ENCODE measurements at places on chromosomes 5 and 9.

DNA sequence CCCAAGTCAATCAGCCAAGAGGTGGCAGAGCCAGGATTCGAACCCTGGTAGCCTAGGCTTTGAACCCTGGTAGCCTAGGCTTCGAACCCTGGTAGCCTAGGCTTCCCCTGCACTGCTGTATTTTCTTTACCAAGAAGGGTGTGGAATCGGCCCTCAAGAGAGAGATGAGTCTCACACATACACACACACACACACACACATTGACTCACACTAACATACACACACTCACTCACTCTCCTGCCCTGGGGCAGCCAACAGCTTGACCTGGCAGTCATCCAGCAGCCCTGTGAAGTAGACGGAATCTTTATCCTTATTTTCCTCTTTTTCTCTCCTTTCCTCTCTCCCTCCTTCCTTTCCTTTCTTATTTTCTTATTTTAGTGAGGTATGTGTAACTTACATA, 55.4 kb upstream of the RPL26L1 start:
- no peak for DNase-seq

- no peak for DNase-seq
These were observed 2.9 kb downstream of the JAK2 start for GRCh38 chr9:4987961-4988421.

DNA sequence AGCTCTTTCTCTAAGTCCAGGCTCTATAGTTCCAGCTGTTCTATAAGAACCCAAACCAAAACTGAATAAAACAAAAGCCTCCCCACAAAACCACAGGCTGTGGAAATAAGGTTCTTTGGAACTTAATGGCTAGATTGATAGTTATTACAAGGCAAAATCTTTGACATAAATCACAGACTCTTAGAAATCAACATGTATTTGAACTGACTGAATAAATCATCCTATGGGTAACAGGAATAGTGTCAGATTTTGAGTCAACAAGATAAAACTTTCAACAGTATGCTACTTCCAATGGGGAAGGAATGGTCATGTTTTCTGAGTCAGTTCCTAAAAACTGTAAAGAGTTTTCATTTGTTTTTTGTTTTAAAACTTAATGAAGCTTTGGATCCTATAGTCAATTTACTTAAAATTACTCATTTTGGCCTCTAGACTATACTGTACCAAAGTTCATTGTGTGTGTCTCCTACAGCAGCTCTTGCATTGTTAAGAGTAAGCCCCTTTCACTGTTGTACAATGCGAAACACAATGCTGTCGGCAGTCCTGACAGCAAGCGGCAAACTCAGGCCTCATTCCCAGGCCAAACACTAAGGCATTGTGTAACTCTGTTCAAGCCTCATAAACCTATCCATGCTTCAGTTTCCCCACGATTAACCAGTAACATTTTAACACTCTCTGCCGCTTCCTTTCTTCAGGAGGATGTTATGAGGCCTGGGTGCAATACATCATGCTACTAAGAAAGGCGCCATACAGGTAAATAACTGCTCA, 134.1 kb downstream of the ARL15 start:
- DNase-seq = no peak

- no peak for DNase-seq
These were observed 296.1 kb downstream of the YTHDC2 start for GRCh38 chr5:113809626-113810025.

- DNase-seq = no peak
These were observed 105.2 kb upstream of the CACNA1B start for GRCh38 chr9:137772281-137772873.

- peak; percentile 58 for DNase-seq
These were observed 185.5 kb downstream of the CACNA1B start for GRCh38 chr9:138063033-138063432.

DNA sequence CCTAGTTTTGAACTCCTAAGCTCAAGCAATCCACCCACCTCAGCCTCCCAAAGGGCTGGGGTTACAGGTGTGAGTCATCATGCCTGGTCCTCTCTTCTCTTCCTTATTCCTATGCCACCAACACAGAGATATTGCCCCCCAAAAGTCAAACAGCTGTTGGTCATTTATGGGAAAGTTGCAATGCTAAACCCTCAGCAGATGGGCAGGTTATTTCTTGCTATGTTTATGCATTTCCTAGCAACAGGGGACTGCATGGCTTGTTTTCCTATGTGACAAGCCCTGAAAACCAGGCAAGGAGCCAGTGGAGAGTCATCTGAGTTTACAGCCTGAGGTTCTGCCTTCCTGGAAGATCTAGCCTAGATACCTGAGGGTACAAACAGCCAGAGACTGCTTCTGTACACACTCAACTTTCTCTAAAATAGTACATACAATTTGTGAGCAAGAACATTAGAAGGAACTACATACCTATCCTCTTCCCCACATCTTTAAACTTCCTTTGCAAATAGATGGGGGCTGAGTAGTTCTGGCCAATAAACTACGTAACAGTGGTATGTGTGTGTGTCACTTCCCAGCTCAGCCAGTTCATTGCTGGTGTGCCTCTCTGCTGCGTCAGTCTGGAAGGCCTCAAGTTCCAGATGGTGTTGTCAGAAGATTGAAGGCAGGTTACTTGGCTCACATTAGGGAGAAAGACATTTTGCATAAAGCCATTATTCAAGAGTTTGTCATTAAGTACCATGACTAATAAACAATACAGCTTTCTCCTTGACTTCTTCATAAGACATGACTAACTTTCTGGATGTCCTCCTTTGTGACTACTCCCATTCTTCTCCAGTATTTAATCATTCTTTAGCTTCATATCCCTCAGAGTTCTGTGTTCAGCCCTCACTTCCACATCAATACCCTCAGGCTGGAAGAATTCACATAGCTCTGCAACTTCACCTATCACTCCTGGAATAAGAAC, 65.3 kb downstream of the CSNK1A1 start:
- DNase-seq = peak; percentile 93

GRCh38 chr5:81724571-81724970, 26.3 kb downstream of the SSBP2 start:
- DNase-seq = no peak

DNA sequence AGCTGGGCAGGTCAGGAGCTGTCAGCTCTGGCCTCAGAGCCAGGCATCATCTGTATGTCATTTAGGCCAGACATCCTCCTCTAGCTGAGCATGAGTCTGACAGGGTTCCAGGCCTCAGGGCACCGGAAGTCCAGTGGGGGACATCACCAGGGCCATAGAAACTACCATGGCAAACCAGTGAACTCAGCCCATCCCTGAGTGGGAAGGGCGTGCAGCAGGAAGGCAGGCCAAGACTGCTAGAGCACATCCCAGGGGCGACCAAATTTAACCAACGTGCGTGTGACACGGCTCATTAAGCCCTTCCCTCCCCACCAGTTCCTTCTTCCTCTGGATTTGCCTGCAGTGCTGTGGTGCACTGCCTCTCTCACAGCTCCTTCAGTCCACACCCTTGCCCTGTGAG, 75.9 kb downstream of the COL27A1 start:
- no peak for DNase-seq

DNA sequence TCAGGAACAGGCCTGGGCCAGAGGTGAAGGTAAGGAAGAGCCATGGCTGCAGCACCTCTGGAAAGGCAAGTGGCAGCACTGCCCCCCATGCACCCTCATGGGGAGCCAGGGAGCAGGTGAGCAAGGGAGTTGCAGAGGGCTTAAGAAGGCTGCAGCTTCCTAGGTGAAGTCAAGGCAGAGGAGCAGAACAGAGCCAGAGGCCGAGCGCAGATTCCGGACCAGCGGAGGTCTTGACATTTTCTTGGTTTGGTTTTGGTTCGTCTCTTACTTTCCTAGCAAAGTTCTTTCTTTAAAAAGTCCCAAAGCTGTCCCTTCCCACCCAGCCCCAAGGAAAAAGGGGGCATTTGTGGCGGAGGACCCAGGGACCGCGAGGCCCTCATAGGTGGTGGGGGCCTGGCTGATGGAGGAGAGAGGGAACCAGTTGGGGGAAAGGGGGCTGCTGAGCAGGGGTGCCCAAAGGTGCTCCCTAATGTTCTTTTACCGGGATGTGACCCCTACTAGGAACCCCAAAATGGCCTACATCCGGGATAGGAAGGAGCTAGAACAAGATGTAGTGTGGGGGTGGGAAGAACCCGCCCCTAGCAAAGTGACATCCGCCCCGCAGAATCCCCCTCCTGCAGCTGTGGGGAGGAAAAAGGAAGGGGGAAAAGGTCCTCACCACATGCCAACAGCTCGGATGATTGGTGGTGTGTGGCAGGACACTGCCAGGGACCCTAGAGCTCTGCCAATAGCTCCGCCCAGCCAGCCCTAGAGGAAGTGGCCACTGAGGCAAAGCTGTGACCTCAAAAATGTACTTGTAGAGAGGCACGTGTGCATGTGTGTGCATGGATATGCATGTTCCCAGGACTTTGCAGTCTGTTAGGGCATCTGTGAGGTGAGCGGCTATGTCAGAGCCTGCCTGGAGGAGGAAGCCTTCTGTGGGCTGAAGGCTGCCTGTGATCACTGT, 914 bp upstream of the CD72 start:
- peak; percentile 87 for DNase-seq

DNA sequence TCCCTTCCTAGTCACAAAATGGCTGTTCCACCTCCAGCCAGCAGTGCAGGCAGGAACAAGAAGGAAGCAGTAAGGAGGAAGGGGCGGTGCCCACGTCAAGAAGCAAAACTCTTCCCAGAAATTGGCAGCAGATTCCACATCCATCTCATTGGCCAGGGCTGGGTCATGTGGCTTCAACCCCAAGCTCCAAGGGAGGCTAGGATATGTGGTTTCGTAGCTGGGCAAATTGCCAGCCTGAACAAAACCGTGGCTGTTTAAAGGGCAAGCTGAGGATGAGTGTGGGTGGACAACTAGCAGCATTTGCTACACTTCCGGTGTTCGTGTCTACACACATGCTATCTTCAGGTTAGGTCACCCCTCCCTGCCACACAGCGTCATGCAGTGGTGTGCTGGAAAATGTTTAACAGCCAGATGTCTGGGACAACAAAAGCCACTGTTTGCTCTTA, 92.1 kb upstream of the MAP1B start:
- no peak for DNase-seq

- DNase-seq = peak; percentile 84
These were observed 61.8 kb downstream of the PFDN1 start for GRCh38 chr5:140240987-140241706.

- no peak for DNase-seq
These were observed 610.4 kb upstream of the MEF2C start for GRCh38 chr5:89493414-89493813.

GRCh38 chr5:131169810-131170539, 769 bp upstream of the LYRM7 start:
- DNase-seq = no peak

DNA sequence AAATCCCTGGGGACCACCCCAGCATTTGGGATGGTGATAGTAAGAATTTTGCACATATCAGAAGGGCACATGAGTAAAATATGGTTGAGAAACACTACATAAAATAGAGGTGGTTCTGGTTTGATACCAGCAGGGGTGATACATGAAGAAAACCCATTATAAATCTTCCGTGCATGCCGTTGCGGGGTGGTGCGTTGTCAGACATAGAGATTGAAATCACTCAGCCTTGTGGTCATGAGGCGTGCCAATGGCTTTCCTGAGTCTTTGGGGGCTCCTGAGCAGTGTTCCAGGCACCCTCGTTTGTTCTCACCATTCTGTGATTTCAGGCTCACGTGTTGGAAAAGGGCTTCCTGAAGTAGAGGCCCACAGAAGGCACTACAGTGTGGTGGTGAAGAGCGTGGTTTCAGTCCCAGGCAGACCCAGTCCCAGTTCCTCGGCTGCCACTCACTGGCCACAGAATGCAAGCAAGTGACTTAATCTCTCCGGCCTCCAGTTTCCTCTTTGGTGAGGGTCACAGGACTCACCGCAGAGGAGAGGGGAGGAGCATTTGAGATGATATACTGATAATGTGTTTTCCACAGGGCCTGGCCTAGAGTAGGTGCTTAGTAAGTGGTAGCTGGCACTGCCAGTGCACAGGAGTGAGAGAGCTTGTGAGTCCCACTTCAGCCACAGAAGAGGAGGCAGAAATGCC, 20.5 kb upstream of the GLRX start:
- DNase-seq = peak; percentile 89

- DNase-seq = no peak
These were observed 46.4 kb downstream of the MCCC2 start for GRCh38 chr5:71633255-71634155.

- no peak for DNase-seq
These were observed 158.8 kb downstream of the MEF2C start for GRCh38 chr5:88724201-88724600.

DNA sequence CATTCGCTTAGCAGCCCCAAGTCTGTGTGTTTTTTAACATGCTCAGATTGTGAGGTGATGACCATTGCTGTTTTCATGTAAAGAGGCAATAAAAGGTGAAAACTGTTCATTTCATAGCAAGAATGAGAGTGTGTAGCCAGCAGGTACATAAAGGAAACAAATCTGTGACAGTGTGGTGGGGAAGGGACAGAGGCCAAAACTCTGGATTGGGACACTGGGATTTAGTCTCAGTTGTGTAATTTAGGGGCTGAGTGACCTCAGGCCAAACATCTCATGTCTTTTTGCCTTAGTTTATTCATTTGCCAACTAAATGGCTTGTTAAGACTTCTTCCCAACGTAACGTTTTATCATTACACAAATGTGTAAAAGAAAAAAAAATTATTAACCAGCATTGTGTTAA, 47.0 kb downstream of the KCNN2 start:
- no peak for DNase-seq

DNA sequence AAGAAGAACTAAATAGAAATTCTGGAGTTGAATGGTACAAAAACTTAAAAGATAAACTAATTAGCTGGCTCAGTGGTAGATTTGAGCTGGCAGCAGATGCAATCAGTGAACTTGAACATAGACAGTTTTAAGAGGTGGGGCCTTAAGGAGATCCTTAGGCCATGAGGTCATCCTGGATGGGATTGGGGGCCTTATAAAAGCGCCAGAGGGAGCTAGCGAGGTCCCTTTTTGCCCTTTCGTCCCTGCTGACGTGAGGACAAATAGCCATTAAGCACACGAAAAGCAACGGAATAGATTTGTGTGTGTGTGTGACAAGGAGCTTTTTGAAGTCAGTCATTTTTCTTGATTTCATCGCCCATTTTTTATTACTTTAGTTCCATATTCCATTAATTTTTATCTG, 83.3 kb downstream of the ZNF354C start:
- no peak for DNase-seq

GRCh38 chr5:6705088-6705487, 8.1 kb upstream of the TENT4A start:
- DNase-seq = no peak

DNA sequence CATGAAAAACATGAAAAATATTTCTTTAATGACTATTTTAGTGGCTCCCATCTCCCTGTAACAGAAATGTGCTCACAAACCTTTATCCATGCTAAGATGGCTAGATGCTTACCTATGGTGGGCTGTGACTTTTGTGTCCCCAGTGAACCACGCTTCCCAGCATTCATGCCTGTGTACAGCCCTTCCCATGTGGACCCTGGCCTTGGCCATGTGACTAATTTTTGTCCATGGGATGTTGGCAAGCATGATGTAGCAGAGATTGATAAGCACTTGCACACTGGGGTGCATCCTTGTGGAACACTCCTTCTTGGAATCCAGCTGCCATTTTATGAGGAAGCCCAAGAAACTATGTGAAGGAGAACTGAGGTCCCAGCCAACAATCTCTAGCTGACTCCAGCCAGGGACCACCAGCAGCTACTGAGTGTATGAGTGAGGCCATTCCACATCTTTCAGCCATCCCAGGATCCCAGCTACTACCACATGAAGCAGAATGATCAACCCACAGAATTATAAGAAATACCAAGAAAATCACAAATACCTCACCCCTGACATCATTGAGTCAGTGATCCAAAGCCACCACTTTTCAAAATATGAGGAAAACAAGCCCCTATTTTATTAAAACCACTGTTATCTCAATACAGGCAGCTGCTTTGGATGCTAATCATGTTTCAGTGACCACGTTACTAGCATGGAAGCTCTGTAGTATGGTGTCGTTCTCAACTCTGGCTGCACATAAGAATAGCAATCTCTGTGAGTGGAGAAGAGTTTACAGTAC, 16.1 kb upstream of the RAI14 start:
- no peak for DNase-seq
